ENCODE measurements at places on chromosomes 11 and 22.

GRCh38 chr22:31501738-31502137 is 5.4 kb downstream of the SFI1 start:
- no peak for DNase-seq

GRCh38 chr11:18384157-18384641 is 10.2 kb upstream of the LDHA start:
- no peak for DNase-seq

DNA sequence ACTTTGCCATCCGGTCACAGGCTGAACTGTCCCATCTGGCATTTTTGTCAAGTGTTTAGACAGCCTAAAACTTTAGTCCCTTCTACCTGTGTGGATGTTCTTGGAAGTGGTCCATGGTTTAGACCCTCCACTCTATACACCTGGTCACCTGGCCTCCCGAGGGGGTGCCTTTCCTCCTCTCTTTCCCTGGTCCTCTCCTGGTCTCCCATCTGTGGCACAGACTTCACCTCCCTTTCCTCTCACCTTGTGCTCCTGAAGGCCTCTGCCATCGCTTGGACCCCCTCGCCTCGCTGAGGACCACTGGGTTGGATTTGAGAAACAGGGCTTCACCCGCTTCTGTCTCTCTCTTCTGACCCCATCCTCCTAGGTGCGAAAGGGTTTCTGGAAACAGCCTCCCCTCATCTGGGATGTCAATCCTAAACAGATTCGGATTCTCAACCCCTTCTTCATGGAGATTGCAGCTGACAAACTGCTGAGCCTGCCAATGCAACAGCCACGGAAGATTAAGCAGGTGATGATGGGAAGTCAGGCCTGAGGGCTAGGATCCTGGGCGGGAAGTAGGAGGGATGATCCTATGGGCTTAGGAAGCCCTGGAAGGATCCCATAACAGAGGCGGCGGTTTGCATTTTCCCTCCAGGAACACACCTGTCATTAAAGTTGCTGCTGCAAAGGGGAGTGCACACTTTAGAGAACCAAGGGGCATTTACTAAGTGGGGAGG is 53.6 kb downstream of the ST3GAL4 start:
- DNase-seq = no peak

- no peak for DNase-seq
Observed at GRCh38 chr22:28978158-28978557, 83.5 kb downstream of the C22orf31 start.

GRCh38 chr11:77379253-77379652 is 77.8 kb upstream of the GDPD4 start:
- DNase-seq = no peak

DNA sequence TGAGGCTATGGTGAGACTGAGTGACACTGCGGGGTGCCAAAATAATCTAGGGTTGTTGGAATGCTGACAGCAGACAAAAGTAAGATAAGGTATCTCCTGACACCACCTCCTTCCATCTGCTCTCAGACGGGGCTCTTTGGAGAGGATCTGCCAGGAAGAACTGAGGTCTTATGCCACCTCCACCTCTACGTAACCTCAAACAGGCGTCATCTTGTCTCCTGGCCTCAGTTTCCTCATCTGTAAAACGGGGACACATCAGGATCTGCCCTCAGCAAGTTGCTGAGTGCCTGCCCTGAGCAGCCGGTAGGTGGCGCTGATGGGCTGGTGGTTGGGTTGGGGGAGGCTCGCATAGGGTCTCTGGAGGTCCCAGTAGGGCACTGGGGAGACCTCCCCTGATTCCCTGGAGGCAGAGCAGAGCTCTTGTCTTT is 1.7 kb upstream of the MYEOV start:
- DNase-seq = no peak

GRCh38 chr11:15918212-15918611 is 438.1 kb downstream of the SOX6 start:
- DNase-seq = no peak

GRCh38 chr11:22797047-22797446 is 32.6 kb downstream of the SVIP start:
- no peak for DNase-seq

DNA sequence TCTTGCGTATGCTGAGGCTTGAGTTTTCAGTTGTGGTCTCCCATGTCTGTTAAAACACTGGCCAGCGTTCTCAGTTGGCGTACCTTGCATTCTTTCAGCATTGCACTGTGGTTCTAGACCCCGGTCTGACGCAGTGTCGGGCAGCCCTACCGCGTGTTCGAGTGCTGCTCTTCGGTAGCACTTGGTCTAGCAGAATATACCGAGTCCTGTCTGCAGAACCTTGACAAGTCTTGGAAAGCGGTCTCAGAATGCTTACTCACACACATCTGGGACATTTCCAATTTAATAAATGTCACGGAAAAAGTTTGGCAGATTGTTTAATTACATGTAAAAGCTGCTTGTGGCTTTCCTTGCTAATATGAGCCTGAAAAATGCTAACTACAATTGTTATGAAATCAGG is 32.6 kb downstream of the PPFIA1 start:
- DNase-seq = no peak

DNA sequence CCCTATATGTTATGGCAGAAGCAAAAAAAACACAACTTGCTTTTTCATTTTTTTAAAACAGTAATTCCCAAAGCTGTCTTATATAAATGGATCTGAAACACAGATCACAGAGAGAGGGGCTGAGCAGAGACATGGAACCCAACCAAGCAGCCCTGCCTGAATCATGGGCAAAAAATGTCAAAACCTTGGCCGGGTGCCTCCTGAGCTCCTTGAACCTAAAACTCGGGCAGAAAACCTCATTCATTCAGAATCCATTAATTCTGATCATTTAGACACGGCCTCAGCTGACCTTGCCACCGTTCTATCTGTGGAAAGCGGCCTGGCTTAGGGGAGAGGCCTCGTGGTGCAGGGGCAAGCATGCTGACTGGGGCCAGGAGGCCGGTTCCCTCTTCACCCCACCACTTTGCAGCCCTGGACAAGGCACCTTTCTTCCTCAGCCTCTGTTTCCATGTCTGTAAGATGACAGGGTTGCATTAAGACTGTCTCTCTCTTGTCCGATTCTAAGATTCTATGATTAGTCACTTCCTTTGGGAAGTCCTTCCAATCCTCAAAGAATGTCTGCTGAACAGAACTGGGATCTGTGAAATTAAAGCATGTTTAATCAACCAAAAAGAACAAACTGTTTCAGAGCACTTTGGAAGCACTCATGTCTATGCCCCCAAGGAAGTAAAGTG is 26.0 kb downstream of the TENM4 start:
- no peak for DNase-seq

- DNase-seq = no peak
Observed at GRCh38 chr11:103993507-103993906, 42.9 kb upstream of the DDI1 start.

DNA sequence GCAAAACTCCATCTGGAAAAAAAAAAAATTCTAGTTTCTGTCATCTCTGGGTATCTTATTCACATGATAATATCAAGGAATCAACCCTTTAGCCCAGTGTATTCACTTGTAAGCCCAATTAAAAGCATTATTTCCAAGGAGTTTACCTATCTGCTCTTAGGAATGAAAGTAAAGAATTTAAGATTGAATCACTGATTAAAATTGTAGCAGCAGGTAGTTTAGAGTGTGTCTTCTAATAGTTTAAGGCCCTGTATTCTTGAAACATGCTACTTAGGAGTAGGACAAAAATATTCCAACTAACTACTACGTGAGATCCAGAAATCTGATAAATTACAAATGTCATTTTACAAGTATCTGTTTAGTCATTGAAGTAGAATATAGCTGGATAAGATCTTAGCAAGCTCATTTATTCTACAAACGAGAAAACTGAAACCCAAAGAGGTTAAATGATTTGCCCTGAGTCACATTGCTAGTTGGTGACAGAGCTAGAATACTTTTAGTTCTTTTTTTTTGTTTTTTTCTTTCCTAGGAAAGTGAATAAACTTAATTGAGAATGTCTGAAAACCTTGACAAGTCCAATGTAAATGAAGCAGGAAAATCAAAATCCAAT is 4.0 kb downstream of the TCP11L1 start:
- DNase-seq = no peak

DNA sequence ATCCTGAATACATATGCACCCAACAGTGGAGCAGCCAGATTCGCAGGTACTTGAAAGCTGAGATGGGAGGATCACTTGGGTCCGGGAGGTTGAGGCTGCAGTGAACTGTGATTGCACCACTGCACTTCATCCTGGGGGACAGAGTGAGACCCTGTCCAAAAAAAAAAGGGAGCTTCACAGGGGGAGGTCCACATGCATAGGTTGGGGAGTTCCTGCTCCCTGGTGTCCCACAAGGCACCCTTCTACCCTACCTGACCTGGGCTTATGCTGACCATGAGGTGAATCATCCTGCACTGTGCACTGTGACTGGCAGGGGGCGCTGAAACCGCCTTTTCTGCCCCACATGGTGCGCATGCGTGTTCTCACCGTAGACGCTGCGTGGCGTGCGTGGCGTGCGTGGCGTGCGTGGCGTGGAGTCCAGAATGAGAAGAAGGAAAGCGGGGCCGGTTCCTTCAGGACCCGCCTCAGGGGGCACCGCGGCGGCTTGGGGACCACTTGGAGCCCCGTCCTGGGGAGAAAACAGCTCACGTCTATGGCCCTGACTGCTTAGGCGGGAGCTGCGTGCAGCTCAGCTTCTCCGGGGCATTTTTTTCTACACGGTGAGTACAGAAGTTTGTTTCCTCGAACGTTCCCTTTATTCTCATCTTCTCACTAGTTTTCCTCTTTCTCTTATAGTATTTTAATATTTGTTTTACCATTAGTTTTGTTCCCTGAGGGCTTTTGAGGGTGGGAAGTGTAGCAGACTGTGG is 116.6 kb upstream of the GRK3 start:
- peak; percentile 86 for DNase-seq

DNA sequence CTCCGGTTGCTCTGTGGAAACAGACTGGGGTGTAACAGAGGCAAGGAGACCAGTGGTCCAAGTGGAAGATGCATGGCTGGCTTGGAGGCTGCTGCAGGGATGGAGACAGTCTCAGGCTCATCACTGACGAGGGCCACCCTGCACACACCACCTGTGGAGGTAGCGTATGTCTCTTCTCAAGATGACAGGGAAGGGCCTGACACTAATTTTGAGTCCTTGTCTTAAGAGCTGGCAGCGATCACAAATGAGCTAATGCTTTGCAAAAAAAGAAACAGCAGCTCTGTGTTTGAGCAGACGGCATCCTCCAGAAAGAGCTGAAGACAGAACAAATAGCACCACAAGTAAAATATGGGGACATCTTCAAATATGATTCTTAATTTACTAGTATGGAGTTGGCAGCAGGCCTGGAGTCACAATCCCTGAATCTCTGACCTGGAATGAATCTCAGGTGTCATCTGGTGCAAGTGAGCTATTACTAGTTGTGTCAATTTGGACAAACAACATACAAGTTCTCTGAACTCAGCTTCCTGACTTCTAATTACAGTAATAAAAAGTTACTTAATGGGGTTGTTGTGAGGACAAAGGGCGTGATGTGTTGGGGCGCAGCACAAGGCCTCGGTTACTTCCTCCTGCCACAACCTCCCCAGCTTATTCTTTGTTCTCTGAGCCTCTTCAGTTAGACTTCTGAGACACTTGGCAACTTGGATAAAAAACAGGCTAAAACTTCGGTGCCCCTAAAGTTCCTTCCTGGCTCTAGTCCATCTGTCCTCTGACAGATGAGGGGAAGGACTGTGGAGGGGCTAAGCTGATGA is 95.2 kb upstream of the BID start:
- DNase-seq = no peak

- no peak for DNase-seq
Observed at GRCh38 chr11:128800871-128801417, 66.2 kb downstream of the KCNJ1 start.

- DNase-seq = no peak
Observed at GRCh38 chr11:18468961-18469360, 13.3 kb downstream of the LDHAL6A start.

DNA sequence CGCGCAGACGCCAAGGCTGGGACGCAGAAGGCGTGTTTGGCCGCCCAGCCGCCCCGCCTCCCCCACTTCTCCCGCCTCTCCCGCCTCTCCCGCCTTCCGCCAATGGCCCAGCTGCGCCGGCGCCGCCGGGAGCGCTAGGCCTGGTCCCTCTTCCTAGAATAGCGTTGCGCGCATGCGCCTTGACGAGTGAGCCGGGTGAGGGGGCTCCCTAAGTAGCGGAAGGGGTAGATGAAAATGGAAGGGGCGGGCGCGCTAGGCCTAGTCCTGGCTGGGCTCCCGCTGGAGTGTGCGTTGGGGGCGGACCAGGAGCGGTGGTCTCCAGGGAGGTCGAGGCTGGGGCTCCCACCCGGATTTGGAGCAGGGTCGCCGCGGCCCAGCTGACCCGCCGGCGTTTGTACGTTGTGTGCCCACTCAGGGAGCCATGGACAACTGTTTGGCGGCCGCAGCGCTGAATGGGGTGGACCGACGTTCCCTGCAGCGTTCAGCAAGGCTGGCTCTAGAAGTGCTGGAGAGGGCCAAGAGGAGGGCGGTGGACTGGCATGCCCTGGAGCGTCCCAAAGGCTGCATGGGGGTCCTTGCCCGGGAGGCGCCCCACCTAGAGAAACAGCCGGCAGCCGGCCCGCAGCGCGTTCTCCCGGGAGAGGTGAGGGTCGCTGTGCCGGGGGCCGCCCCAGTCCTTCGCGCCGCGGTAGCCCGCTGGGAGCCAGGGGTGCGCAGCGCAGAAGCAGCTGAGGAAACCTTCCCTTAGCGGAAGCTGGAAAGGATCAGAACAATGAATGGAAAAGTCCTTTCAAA is at the start of gene AKIP1:
AKIP1 (plus strand) TSS at position 161 of the 795 bp plus-strand sequence; CDS start at position 422, 261 bp downstream.
- peak; percentile 58 for DNase-seq

GRCh38 chr22:39999144-39999757 is 4.5 kb downstream of the FAM83F start:
- DNase-seq = no peak

- no peak for DNase-seq
Observed at GRCh38 chr11:44483919-44484610, 81.4 kb upstream of the CD82 start.

DNA sequence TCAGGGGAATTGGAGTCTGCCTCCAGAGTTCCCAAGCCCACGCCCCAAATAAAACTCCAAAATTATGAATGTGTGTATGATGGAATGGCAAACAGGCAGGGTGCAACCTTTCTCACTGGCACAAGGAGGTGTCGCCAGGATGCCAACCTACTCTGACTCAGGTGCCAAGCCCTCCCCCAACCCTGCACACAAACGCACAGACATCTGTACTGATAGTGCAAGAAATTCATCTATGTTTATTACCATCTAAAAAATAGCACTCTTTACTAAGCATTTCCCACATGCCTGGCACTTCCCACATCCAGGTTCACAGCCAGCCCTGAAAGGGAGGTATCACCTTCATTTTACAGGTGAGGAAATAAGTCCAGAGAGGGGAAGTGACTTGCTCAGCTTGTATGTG is 1.2 kb downstream of the PLA2G3 start:
- no peak for DNase-seq

- DNase-seq = no peak
Observed at GRCh38 chr11:8192016-8192895, 23.4 kb upstream of the RIC3 start.
